Fibroblast of skin of abdomen (primary cell): ENCODE measurements at places on chromosomes 4 and X.

DNA sequence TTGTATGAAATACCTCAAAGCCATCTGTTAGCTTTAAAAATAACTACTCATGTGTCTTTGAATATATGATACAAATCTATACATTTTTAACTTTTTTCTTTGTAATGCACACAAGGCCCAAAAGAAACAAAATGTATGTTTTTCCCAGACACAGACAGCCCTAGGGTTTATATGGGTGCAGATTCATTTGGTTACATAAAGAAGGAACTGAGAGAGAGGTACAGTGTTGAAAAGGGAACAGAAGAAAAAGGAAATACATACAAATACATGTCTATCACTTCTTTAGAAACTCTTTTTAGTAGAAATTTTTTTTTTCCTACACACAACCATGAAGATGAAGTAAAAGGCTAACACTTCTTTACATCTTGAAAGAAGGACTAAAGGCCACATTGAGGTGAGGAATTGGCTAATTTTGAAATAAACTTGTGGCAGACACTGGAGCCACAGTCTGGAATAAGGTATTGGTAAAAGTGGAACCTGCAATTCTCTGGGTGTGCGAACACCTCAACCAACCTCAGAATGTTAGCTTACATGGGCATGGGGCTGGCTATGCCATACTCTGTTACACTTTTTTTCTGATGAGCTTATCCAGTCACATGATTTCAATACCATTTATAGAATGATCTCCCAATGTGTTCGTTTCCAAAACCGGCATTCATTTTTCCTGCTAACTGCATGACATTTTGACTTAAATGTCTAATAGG is 67.9 kb downstream of the FAM47C start:
- no peak for DNase-seq

GRCh38 chrX:19388741-19389140 is 45.0 kb downstream of the PDHA1 start:
- DNase-seq = no peak

GRCh38 chrX:139382529-139382928 is 148.0 kb upstream of the F9 start:
- DNase-seq = no peak

DNA sequence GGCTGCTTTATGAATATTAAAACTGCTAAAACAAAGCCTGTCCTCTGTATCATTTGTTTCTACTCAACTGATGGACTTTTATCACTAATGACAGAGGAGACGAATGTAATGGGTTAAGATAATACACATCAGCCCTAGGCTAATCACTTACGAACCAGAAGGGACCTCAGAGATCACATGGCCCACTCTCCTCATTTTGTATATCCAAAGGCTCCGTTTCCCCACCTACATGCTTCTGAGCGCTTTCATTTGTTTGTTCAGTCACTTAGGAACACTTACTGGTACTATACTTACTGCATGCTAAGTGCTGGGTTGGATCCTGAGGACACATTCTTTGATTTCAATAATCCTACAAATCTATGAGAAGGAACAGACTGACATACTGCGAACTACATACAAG is 169.3 kb downstream of the CEP135 start:
- no peak for DNase-seq

GRCh38 chr4:113708250-113708649 is 53.3 kb downstream of the CAMK2D start:
- no peak for DNase-seq

DNA sequence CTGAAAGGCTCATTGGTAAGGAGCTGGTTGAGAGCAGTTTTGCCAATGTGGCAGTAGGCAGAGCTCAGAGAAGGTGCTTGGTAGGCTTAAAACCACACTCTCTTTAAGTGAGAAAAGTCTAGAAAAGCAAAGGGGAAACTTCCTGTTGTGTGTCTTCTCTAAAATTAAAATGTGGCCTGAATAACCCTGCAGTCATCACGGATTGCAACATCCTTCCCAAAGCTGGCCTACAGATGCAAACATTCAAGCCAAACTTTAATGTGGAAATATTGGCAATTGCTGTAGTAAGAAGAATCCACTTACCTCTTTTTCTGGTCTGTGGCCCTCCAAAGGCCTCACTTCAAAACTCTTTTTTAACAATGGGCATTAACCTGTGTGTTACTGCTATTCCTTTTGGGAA is 348.5 kb downstream of the OPHN1 start:
- peak; percentile 63 for DNase-seq

- DNase-seq = no peak
Measured at GRCh38 chr4:88078579-88078978, 71.1 kb downstream of the PKD2 start.

- no peak for DNase-seq
Measured at GRCh38 chr4:132651196-132651595, 497.9 kb upstream of the PCDH10 start.
